ENCODE measurements at places on chromosomes 16 and 17.
A peak's percentile ranks its signal among the peaks of the same experiment; 100 is the strongest.

DNA sequence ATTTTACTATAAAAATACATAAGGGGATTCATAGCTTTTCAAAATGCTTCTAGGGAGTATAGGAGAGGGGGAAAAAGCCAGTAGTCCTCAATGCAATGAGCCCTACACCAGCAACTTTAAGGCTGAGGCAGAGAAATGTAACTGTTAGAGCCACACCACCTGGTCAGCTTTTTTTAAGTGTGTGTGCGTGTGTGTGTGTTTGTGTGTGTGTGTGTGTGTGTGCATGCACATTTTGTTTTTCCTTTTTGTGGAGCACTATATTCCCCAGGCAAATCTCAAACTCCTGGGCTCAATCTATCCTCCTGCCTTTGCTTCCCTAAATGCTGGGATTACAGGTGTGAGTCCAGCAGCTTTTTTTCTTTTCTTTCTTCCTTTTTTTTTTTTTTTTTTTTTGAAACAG lies 2.3 kb upstream of the MEIOC start:
- DNase-seq, result no peak

DNA sequence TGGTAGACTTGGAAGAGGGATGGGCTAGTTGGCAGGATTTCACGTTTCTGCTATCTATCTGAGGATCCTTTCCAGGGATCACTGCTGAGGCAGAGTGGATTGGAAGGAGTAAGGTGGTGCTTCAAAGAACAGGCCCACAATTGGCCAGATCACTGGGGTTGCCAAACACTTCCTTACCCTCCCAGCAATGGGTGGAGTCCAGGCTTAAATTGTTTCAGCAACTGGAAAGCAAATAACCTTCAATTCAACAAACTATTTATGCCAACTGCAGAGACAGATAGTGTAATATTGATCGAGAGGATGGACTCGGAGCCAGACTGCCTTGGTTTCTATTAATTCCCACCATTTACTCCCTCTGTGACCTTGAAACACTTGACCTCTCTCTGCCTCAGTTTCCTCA lies 2.1 kb downstream of the ARRB2 start:
- DNase-seq, result no peak

GRCh38 chr16:87762071-87762571 lies 3.7 kb downstream of the KLHDC4 start:
- no peak for DNase-seq

GRCh38 chr17:9575381-9576101 lies at the start of gene STX8:
STX8 (minus strand) TSS chr17:9575820; CDS start chr17:9575808, 12 bp downstream.
- DNase-seq, result peak; percentile 68

DNA sequence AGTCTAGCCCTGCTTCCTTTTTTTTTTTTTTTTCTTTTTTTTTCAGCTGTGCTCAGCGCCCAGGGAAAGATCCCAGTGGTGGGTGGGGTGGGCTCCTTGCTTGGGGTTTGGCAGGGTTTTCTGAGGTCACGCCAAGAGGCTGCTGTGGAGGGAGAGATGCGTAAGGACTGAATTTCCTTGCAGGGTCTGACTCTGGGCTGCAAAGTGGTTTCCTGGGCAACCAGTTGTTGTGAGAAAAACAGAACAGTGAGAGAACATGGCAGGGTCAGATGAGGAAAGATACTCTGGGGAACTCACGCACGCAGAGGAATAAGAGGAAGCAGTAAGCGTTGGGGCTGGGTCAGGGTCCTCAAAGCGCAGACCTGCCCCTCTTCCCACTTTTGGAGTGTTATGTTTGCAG lies 119.5 kb downstream of the IRF8 start:
- DNase-seq, result no peak

DNA sequence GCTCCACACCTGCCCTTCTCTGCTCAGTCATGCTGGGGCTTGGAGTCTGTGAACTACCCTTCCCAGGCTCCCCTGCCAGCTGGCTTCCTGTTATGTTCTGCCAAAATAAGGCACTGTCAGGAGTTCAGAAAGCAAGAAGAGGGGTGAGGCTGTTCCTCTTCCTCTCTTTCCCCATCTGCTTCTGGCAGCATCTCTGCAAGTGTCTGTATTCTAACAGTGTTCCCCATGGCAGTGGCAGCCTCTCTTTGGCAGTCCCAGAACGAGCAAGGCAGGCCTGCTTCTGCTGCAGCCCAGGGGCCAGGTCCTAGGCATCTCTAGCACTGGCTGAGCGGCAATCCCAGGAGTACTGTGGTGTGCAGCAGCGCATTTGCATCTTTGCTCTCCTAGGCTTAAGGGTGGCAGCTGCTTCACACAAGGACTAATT lies 219.1 kb downstream of the STX8 start:
- DNase-seq, result no peak

- no peak for DNase-seq
These were observed 70.1 kb upstream of the BCO1 start for GRCh38 chr16:81168406-81168805.

DNA sequence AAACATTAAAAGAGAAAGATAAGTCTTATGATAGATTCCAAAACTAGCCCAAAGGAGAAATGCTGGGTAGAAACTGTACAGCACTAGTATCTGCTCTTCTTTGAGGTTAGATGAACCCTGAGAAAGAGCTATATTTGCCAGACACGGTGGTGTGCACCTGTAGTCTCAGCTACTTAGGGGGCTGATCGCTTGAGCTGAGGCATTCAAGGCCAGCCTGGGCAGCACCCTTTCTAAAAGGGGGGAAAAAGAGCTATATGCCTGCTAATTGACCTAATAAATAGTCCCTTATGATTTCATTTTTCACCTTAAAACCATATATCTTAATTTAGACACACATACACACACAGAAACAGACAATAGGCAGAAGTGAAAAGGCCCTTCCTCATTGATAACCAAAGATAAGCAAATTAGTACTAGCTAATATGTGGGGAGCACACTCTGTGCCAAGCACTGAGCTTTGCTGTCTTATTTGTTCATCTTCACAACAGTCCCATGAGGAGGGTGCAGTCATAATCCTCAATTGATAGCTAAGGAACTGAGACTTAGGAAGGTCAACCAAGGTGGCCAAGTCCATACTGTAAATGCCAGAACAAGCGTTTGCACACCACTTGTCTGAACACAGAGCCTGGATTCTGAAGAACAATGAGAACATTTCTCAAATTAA lies 56.6 kb upstream of the NLK start:
- no peak for DNase-seq

- peak; percentile 41 for DNase-seq
These were observed 2.6 kb downstream of the KAT2A start for GRCh38 chr17:42118545-42118944.

DNA sequence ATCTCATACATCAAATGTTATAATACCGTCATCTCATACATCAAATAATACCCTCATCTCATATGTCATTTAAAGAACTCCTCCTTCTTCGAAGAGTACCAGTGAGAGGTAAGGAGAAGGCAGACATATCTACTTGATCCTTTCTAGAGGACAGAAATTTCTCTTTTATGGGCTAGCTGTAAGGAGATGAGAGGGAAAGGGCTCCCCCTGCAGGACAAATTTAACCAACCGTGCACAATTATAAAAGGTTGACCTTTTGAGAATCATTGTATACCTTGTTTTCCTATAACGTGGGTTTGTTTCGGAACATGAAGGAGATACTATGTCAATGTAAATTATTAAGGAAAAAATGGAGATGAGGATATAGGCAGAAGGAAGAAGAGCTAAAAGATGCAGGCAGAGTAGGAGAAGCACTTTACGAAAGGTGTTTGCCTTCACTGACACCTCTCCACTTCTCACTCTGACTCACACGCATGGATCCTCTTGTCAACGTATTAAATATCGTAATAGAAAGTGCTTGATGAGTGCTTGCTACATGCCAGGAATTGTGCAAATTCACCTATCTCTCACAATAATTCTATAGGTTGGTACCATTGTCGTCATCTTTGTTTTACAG lies 465.9 kb upstream of the ERCC4 start:
- peak; percentile 1 for DNase-seq

DNA sequence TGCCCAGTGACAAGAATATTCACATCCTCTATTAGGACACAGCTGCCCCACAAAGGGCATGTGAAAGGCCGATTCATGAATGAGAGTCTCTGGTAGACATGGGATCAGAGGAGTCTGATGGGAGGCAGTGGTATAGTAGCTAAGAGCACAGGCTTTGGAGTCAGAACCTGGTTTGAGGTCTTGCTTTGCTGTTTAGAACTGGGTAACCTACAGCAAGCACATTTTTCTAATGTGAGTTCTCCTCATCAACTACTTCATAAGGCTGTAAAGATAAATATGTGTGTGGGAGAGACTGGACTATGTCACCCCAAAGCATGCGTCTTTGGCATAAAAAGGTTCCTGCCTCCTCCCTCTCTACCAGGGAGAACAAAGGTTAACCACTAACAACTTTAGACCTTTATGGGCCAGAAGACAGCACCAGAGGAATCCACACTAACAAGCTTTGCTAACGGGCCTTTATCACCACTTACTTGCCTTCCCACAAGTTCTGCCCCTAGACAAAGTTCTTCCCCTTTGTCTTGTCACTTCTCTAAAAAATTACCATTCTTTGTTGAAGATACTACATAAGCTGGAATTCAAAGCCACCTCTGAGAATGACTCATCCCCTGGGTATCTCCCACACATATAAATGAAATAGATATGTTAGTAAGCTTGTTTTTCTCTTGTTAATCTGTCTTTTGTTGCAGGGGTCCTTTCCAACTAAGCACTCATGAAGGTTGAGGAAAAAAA lies 21.1 kb downstream of the CDR2 start:
- peak; percentile 23 for DNase-seq

DNA sequence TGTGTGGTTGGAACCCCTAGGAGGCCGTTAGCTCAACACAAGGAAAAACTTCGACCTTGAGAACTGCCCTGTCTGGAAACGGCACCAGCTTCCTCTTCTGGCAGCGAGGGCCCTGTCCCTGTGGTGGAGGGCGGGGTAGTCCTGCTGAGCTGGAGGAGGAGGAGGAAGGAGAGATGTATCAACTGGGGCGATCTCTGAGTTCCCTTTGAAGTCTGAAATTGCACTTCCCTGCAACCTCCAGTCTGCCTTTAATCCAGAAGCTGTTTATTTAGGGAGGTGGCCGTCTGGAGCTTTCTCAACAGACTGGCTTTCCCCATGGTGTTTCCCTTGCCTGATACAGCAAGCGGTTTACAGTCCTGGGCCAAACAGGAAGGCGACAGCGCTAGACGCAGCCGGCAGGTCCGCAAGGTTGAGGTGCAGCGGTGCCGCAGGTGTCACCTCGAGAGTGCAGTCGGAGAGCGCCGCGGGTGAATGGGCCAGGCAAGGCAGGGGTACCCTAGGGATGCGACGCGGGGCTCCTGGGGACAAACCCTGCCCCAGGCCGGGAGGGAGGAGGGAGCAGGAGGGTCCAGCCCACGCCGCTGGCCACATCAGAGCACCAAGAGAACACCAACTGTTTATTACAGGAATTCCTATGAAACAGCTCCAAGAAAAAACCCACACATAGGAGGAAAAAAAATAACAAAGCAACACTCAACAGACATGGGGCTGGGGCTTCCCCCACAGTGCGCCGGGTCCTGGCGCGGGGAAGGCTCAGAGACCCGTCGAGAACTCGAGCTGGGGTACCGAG lies 11.4 kb upstream of the MRPS23 start:
- peak; percentile 26 for DNase-seq

DNA sequence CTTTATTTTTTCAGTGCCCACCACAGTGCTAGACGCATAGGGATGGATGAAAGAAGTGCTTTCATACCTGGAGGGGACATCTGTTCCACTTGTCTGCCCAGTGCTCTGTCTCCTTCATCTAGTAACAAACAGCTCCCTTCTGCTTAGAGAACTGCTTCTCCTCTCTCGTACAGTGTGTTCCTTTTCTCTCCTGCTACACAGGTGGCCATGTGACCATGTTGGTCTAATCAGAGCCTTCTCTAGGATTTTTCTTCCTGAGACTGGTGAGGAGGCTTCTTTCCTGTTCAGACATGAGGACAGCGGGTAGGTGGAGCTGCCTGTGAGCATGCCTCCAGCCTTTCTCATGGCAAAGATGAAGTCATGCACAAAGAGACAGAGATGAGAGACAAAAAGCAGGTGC lies 182.7 kb downstream of the TMEM132E start:
- DNase-seq, result no peak

DNA sequence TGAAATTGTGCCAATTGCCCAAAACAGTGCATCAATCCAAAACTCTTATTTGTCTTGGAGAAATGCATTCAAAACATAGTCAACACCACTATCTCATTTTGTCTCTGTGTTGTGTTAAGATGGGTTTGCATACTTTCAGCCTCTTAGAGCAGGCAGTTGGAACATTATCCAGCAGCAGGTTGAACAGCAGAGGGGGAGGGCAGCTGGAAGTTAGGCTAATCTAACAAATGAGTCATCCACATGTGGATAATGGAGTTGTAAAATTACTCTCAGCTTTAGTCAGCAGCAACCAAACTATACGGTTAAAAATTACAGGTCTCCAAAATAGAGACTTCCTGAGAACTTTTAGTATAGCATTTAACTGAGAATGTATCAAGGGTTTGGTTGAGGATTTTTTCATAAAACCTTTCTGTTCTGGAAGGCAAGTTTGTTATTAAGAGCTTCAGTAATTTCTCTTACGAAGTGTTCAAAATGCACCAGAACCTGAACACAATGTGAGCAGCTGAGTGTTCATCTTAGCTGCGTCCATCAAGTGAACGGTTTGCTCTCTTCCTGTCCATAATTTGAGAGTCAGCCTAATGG lies 46.3 kb downstream of the PRKCA start:
- DNase-seq, result no peak

DNA sequence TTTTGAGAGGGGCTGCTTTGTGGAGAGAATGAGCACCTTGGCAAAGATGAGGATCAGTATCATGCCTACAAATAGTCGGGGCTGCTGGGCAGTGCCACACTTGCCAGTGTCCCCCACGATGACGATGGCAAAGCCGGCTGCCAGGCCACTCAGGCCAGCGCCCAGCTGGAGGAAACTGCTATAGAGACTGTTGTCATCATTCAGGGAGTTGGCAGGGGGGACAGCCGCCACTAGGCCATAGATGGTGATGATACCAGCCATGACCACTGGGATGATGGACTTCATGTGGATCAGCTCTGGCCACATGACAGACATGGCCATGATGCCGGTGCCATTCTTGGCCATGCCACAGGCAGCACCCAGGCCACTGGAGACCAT lies 23.8 kb downstream of the MINK1 start:
- DNase-seq, result no peak

DNA sequence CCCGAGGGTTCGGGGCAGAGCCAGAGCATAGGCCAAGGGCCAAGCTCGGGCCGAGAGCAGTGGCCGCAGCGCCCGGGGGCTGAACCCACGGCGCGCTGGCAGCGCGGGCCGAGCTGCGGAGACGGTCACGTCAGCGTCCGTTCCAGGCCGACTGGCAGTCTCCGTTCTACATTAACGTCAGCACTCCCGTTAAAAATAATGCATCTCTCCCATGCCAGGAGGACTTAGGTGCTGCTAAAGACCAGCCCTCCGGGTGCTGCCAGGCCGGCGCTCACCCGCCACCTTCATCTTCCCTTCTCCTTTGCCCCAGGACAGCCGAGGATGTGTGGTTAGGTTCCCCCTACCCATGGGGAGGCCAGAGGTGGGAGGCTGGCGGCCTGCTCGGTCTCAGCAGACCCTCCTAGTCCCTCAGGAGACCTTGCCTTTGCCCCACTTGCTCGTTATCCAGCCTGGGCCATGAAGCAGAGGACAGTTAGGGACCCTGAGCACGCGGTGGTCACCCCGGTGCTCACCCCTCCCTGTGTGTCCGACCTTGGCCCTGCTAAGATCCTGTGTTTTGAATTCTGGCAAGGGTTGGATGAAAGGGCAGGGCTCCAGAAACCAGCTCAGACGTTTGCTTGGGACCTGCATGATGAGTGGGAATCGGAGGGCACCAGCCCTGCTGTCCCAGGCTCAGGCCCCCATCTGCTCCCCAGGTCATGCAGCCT lies 572 bp downstream of the MPG start:
- no peak for DNase-seq

GRCh38 chr17:42783062-42783790 lies 2.8 kb downstream of the WNK4 start:
- no peak for DNase-seq

Measured in activated CD4-positive, alpha-beta T cell treated with anti-CD3 and anti-CD28 coated beads for 4 hours (primary cell).